ENCODE measurements at places on chromosomes 1 and 21.

GRCh38 chr1:163406772-163407171, 85.0 kb downstream of the NUF2 start:
- DNase-seq: no peak

DNA sequence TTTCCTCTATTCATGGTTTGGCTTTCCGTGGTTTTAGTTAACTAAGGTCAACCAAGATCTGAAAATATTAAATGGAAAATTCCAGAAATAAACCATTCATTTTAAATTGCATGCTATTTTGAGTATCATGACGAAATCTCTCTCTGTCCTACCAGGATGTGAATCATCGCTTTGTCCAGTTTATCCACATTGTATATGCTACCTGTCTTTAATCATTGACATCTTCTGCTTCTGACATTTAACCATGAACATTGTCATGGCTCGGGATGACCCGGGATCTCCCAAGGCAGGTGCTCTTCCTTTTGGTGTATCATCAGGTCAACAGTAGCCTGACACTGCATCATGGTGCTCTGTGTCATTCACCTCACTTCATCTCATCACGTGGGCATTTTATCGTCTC, 125.5 kb upstream of the HNRNPU start:
- DNase-seq: no peak

DNA sequence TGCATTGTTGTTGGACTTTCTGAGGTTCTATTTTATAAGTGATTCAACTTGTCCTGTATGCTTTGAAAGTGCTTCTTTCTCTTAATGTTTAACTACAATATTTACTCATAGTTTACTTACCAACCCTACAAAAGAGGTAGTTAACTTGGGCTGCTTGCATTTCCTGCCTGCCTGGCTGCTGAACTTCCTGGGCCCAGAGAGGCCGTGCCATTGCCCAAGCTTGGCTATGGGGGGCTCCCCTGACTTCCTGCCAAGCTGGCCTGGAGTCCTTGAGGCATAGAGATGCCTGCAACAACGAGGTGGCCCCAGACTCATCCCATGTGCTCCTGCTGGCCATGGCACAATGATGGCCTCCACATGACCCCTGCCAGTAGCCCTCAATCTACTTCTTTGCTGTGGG, 361.6 kb upstream of the PLD5 start:
- no peak for DNase-seq

GRCh38 chr1:28412731-28413130, 43.2 kb downstream of the PHACTR4 start:
- DNase-seq: no peak

DNA sequence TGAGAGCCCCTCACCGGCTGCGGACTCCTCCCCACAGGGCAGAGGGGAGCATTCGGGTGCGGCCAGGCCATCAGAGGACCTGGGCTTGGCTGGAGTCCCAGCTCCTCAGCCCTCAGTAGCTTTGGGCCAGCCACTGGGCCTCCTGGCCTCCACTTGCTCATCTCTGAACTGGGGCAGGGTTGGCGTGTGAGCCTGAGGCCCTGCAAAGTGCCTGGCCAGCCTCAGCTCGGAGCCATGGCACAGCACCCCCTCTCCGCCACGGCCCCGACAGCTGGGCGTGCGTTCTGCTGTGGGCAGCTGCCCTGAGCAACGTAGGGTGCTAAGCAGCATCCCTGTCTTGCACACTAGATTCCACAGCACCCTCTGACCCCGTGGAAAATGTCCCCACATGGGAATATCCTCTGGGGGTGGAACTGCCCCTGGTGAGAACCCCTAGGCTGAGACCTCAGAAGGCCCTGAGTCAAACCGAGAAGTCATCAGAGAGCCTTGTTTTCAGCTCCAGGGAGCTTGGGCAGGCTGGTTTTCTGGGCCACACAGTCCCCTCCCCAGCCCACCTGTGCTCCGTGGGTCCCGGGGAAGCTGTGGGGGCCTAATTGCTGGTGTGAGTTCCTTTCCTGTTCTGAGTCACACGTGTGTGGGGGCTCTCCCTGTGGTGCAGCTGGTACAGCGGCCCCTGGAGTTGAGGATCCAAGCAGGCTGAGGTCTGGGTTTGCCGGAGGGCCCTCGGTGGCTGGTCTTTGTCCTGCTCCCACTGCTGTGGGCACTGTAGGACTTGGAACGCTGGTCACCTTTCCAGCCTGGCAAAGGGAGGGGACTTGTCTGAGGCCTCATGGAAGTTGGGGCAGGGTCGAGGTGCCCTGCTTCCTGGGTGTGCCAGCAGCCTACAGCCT, 24.5 kb downstream of the TP73 start:
- peak; percentile 66 for DNase-seq

GRCh38 chr1:2799811-2800663, 1.5 kb downstream of the TTC34 start:
- no peak for DNase-seq

DNA sequence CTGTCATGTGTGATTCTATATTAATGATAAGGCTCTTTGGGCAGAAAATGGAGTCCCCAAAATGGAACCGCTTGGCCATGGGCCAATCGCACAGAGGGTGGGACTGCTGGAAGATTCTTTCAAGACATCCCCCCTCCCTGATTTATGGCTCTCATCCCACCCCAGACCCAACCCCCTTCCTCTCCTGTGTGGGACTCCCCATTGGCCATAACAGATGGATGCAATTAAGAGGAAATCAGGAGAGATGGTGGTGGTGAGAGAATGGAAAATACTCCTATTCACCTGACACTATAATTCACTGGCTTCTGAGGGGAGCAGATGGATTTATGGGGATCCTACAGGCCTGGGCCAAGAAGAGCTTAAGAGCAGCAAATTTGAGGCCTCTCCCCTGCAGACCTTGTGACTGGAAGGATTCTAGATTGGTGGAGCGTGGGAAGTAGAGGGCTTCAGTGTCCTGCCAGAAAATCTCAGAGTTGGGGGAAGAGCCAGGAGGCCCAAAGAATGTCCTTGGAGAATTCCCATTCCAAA, 1.7 kb downstream of the IGFN1 start:
- DNase-seq: no peak

DNA sequence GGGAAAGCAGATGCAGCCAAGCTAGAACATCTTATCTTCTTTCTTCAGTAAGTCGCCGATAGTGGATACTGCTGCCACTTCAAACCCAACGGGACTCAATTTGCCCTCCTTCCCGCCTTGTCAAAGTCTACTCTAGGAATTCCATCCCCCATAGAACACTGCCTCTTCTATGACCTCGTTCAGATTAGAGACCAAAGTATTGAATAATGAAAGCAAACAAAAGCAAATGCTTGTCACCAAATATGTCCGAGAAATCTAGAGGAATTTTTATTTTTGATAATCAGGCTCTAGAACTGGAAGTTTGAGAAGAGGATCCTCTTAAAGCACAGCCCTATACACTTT, 853 bp upstream of the RRAGC start:
- no peak for DNase-seq

GRCh38 chr21:45125357-45125756, 51.0 kb downstream of the ADARB1 start:
- no peak for DNase-seq

GRCh38 chr1:82731216-82731615, 930.5 kb downstream of the ADGRL2 start:
- DNase-seq: no peak

- no peak for DNase-seq
These were observed 636.5 kb downstream of the LMO4 start for GRCh38 chr1:87965193-87965592.

GRCh38 chr1:46525253-46525983, 26.0 kb downstream of the KNCN start:
- no peak for DNase-seq

DNA sequence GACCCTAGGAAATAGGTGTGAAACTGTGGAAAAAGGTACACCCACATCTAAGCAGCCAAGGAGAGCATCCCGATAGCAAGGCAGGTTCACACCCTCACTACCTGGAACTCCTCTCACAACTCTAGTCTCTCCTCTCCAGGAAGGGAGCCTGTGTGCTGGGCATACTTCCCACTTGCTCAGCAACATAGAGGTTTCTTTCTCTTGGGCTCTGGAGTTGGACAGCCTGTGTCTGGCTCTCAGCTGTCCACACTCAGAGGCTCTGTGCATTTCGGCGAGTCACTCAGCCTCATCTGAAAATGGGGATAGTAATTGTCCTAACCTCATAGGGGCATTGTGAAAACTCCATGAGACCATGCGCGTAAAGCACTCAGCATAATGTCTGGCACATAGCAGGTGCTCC, 29.6 kb upstream of the VWA5B1 start:
- DNase-seq: no peak

DNA sequence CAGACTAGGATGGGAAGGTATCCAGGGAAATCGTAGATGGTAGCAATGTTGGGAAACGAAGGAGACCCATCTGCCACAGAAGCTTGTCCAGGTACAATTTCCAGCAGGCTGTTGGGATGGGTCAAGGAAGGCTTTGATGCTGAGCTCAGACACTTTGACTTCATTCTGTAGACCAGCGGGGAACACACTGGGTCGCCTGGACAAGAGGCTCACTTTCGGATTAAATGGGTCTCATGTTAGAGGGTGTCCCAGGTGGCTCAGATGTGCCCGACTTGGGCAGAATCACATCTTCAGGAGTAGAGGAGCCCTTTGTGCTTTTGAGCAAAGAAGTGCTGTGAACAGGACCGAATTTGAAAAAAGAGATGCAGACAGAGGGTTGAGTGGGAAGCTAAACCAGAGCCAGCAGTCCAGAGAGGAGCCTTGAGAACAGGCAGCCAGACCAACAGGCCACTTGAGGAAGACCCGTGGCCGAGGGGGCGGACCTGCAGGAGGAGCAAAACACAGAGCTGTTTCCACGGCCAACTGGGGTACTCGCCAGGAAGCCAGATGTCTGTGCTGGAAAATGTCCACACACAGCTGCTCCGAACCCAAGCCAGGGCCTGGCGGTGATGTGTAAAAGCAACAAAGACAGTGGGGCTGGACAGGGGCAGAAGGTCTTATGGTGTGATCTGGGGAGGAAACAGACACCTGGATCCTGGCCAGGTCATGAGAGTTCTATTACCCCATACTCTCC, 146.9 kb downstream of the AJAP1 start:
- no peak for DNase-seq

DNA sequence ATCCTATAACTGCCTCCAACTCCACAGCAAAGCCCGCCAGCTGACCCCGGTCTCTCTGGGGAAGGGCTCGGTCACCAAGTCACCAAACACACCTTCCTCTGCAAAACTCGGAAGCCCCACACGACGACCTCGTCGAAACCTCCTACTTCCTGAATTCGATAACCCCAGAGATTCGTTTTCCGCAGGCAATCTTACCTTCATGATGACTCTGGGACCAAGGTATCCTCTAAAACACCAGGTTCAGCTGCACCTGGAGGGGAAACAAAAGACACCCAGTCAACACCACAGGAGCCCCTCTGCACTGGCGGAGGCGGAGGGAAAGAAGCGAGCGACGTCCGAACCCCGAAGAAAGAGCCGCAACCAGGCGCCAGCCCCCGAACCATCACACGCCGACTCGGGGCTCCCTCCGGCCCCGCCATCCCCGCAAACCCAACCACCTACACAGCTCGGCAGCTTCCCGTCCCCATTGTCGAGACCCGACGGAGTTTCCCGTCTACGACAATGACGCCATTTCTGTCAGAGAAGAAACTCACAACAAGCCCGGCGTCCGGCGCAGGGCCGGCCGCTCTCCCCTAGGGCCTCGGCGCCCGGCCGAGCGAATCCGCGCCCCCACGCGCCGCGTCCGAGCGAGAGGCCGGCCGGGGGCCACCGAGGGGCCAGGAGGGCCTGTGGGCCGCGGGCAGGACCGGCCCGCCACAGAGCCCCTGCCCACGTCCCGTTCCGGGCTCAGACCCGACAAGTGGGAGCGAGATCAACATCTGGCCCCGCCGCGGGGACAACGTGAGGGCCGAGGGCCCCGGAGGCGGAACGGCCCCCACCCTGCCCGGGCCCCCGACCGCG, 1.0 kb downstream of the ARID4B start:
- peak; percentile 29 for DNase-seq

- no peak for DNase-seq
These were observed 643 bp downstream of the NRAS start for GRCh38 chr1:114715952-114716303.

DNA sequence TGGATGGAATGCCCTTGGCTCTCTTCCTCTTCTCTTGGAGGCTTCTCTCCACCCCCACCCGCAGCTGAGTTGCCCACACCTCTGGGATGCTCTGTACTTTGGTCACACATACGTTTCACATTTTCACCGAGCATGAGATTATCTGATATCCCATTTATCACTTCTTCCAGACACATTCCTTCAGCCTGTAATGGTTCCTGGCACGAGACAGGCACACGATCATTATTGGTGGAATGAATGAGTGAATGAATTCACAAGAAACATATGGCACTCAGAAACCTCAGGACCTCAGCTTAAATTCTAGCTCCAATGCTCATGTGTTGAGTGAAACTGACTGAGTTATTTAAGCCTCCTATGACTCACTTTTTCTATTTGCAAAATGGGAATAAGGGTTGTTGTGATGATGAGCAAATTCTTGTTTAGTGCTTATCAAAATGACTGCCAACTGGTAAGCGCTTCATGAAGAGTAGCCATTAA, 242.7 kb upstream of the JUN start:
- no peak for DNase-seq

DNA sequence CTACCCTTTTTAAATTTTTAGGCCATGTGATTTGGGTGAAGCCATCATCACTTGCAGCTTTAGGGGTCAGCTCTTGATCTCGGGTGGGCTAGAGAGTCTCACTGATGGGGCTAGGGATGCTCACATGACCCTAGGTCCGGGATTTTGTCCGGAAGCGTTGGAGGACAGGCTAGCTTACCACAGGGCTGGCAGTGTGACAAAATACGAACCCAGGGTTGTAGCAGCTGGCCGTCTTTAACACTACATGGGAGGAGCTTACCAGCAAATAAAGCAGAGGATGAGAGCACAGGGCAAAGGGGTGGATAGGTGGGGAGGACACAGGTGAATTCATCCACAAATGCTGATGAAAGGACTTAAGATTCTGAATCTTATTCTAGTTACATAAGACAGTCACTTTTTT, 21.9 kb downstream of the GPR161 start:
- no peak for DNase-seq

- DNase-seq: no peak
These were observed 6.2 kb downstream of the TMEM59 start for GRCh38 chr1:54046671-54047383.

- no peak for DNase-seq
These were observed 18.5 kb upstream of the LRRC53 start for GRCh38 chr1:74530892-74531291.

DNA sequence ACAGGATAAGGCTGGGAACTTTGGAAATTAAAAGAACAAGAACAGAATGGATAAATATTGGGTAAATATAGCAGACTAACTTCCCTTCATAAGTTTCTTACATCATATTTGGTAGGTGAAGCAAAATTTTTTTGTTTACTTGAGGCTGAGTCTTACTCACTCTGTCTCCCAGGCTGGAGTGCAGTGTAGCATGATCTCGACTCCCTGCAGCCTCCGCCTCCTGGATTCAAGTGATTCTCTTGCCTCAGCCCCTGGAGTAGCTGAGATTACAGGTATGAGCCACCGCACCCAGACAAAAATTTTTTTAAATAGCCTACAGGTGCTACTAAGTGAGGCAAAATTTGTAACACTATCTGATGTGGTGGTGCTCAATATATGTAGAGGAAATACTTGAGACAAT, 50.7 kb downstream of the TM2D1 start:
- DNase-seq: no peak

- no peak for DNase-seq
These were observed 5.3 kb downstream of the CHD1L start for GRCh38 chr1:147247656-147248238.

Measured in KG1 (cell line).